Activated T-cell treated with anti-CD3 and anti-CD28 coated beads, Interleukin-2, amount 50 U/mL, for 24 hours (primary cell): ENCODE measurements at places on chromosomes 11 and 22.

DNA sequence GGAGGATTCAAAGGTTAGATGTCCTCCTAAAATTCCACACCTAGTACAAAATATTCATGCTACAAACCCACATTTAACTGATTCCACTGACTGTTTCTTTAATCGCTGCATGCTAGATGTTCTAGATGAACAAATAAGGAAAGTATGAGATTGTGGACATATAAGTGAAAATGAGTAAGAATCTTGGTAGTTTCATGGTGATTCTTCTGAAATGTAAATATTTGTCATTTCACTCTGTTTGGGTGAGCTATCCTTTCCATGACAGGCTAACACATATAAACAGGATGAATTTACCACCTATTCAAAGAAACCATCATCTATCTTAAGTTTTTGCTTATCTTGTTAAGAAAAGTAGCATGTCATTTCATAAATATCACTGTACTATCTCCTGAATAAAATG, 14.8 kb downstream of the OR5B3 start:
- DNase-seq: no peak

DNA sequence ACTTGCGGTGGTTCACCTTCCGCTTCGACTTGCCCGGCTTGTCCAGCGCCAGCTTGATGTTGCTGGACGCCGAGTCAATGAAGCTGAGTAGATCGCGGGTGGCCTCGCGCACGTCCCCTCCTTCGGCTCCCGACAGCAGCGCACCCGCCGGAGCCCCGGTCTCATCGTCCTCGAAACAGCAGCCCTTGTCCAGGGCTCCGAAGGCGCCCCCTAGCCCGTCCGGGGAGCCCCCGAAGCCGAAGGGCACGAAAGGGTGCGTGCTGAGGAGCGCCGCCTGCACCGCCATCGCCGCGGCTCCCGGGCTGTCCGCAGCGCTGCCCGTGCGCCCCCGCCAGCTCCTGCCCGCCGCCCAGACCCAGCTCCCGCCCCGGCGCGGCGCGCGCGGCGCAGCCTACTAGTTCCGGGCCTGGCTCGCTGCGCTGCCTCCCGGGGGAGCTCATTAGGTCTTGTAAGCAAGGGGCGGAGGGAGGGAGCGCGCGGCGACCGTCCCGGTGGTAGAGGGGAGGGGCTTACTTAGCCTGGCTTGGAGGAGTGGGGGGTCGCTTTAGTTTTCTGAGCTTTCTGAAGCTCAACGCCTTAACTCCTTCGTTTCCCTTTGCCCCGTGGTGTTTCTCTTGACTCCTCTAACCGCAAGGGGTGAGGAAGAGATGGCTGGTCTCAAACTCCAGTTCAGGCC, at the start of gene FAM181B:
FAM181B (minus strand) TSS at position 421 of the 676 bp plus-strand sequence; CDS start at position 286, 135 bp downstream.
- peak; percentile 58 for DNase-seq

DNA sequence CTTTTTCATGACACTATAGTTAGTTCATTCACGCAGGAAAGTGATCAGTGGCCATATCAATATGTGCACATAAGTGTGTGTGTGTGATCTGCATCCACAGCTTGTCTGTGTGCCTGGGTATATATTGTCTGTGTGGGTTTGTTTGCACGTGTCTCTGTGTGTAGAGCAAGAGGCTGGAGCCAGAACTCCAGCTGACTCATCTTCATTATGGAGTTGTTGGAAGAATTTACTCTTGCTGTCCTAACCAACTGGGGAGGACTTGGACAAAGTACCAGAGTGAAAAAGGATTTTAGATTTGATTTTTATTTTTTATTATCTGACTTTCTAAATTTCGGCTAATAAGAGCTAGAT, 63.9 kb downstream of the TP53I11 start:
- no peak for DNase-seq

- no peak for DNase-seq
Observed at GRCh38 chr22:35425971-35426800, 26.2 kb downstream of the MCM5 start.

- peak; percentile 46 for DNase-seq
Observed at GRCh38 chr11:64036087-64037026, 626 bp downstream of the FLRT1 start.

- DNase-seq: no peak
Observed at GRCh38 chr11:76436020-76436419, 8.8 kb upstream of the EMSY start.

DNA sequence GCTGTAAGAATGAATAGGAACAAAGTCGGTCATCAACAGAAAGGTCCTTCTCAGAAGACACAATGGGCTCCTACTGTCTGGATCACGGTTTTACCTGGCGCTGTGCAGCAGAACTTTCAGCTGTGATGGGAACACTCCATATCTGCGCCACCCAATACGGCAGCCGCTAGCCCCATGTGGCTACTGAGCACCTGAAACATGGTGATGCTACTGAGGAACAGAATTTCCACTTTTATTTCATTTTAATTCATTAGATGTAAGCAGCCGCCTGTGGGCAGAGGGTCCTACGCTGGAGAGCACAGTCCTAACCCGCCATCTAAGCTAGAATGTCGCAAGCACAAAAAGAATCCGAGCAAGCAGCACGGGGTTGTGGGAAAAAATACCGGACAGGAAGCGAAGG, 2.7 kb downstream of the SULT4A1 start:
- DNase-seq: no peak

DNA sequence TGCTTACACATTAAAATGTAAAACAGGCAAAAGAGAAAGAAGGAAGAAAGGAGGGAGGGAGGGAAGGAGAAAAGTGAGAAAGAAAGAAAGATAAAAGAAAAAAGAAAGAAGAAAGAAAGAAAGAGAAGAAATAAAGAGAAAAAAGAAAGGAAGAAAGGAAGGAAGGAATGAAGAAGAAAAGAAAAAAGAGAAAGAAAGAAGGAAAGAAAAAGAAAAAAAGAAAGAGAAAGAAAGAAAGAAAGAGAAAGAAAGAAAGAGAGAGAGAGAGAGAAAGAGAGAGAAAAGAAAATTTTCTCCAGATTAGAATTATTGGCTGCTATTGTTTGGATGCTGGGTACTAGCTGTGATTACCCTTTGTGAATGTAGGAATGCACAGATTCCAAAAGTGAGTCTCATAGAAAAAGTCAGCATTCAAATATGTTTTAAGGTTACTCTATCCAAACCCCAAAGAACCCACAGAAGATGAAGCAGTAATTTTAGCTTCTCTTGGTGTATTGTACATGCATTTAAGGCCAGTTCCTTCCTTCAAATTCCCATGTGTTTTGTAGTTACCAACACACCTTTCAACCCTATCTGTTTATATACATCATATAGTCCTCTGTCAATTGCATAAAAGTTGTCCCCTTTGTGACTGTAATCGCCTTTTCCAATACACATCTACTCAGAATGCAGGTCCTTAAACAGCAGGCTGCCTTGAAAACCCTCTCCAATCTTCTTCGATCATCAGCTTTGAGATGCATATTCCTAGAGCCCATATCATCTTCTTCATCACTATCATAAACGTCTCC, 789 bp upstream of the FAM111A start:
- DNase-seq: no peak

- DNase-seq: no peak
Observed at GRCh38 chr22:31160328-31160978, 471 bp downstream of the RNF185 start.

- no peak for DNase-seq
Observed at GRCh38 chr11:94770563-94771120, 2.5 kb downstream of the AMOTL1 start.

DNA sequence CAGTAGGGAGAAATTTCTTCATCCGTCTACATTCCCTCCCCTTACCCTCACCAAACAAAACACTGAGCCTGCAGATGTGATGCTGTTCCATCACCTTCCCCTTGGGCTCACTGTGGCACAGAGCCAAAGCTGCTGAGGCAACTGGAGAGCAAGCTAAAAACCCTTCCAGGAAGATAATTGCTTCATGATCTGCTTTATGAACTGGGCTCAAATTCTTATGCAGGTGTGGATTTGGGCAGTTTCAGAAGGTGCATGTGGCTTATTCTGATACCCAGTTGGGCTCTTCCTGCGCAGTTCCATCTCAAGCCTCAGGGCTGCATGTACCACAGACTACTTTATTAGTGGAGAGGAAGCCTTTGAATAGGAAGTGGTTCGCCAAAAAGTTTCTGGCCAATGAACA, 58.3 kb downstream of the AAMDC start:
- DNase-seq: no peak
